ENCODE measurements at places on chromosomes 1 and 21.

GRCh38 chr1:197771386-197771785 is 3.9 kb downstream of the DENND1B start:
- DNase-seq: no peak

GRCh38 chr1:225735252-225736149 is 42.1 kb upstream of the SRP9 start:
- no peak for DNase-seq

DNA sequence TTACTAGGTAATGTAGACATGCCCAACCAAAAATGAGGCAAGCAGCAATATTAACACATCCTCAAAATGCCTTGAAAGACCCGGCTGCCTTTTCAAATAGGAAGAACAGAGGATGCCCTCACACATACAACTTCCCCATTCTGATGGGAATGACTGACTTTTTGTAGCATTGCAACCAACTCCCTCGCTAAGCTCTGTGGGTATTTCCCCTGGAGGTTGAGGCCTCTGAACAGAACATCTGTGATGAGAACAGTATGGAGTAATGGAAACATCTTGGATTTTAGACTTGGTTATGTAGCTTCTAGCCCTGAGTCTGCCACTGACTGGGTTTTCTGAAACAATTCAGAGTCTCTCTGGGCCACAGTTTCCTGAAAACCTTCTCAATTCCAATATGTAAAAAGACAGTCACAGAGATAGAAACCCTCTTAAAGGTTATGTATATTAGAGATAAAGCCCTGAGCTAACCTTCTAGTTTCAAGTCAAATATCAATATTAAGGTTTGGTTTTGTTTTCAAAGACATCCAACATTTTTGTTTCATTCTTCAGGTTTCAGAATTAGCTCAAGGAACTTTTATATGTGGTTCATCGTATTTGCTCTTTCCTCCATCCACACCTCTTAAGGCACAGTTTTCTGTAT is 311.5 kb downstream of the SETD4 start:
- DNase-seq: no peak

GRCh38 chr1:68269637-68270430 is 37.5 kb upstream of the WLS start:
- no peak for DNase-seq

- DNase-seq: no peak
Observed at GRCh38 chr1:202623075-202623474, 87.2 kb downstream of the SYT2 start.

GRCh38 chr21:38679534-38679933 is 126.2 kb upstream of the ETS2 start:
- no peak for DNase-seq

DNA sequence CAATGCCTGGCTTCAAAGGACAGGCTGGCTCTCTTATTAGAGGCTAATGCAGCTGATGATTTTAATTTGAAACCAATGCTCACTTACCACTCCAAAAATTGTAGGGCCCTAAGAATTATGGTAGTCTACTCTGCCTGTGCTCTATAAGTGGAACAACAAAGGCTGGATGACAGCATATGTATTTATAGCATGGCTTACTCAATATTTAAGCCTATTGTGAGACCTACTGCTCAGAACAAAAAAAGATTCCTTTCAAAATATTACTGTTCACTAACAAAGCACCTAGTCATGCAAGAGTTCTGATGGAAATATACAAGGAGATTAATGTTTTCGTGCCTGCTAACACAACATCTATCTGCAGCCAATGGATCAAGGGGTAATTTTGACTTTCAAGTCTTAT is 73.8 kb upstream of the DUSP10 start:
- no peak for DNase-seq

- DNase-seq: no peak
Observed at GRCh38 chr1:243413431-243414151, 157.8 kb downstream of the SDCCAG8 start.

- DNase-seq: peak; percentile 18
Observed at GRCh38 chr1:200869753-200870391, 2.9 kb upstream of the GPR25 start.

DNA sequence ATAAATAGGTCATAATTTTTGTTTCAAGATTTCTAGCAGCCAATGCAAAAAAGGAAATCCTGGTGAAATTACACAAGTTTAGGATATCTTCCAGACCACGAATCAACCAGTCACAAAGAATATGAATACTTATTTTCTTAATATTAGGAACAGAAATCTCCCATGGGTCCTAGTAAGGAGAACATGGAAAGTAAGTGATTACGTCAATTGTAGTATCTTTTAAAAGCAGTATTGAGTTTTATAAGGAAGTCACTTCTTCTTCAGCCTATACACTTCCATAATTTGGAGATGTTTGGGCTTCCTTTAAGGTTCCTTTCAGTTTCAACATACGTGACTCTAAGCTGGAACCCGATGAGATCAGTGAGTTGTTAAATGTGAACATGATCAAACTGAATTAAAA is 534.5 kb downstream of the USP25 start:
- no peak for DNase-seq

GRCh38 chr1:158425027-158425426 is 1.0 kb downstream of the OR10K2 start:
- DNase-seq: no peak

GRCh38 chr1:39973503-39974135 is 18.7 kb downstream of the MFSD2A start:
- DNase-seq: peak; percentile 77

- no peak for DNase-seq
Observed at GRCh38 chr1:213973129-213973528, 14.6 kb upstream of the PROX1 start.

- DNase-seq: no peak
Observed at GRCh38 chr1:6084781-6085495, 39.2 kb downstream of the KCNAB2 start.

- DNase-seq: no peak
Observed at GRCh38 chr1:81848880-81849682, 48.3 kb downstream of the ADGRL2 start.

DNA sequence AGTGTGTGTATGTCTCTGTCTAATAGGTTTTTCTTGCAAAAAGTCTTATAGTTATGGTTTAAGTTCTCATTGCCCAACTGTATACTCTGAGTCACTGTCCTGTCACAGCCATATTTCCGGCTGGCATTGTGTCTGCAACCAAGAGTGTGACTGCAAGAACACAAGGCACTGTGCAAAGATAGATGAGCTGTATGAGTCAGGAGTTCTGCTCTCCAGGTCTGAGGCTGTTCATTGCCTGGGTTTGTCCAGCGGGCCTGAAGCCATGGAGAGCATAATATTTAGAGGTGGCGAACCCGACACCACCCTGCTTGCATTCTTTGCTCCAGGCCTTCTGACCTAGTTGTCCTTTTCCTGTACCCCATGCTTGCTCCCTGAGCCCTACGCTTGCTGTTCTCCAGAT is 50.9 kb upstream of the CNIH3 start:
- no peak for DNase-seq

GRCh38 chr1:1955621-1956094 is 36.6 kb upstream of the TMEM52 start:
- no peak for DNase-seq

GRCh38 chr1:226535666-226536065 is 12.9 kb upstream of the STUM start:
- no peak for DNase-seq

DNA sequence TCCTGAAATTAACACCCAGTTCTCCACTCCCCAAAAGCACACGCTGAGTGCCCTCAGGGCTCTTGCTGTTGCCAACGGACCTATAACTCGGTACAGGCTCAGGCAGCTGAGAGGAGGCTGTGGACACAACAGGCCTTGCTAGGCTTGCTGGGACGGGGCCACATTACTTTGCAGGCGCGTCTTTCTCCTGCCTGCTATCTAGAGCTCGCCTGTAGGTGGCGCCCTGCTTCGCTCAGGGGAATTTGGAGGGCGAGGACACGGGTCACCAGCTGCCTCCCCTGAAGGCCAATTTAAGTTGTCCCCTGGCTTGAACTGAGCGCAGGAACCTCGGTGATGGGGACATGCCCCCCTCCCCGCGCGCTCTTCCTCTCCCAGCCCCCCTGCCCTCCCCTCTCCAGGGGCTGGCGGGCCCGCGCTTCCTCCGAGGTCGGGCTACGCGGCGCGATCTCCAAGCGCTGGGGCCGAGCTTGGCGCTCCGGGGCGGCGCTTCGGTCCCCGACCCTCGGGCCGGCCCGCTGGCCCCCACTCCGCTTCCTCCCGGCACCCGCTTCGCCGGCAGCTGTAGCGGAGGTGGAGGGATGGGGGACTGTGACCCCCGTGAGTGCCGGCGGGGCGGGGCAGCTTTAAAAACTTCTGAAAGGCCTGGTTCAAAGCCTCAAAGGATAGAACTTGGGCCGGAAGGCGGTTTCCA is 32.4 kb upstream of the NFIA start:
- peak; percentile 81 for DNase-seq

DNA sequence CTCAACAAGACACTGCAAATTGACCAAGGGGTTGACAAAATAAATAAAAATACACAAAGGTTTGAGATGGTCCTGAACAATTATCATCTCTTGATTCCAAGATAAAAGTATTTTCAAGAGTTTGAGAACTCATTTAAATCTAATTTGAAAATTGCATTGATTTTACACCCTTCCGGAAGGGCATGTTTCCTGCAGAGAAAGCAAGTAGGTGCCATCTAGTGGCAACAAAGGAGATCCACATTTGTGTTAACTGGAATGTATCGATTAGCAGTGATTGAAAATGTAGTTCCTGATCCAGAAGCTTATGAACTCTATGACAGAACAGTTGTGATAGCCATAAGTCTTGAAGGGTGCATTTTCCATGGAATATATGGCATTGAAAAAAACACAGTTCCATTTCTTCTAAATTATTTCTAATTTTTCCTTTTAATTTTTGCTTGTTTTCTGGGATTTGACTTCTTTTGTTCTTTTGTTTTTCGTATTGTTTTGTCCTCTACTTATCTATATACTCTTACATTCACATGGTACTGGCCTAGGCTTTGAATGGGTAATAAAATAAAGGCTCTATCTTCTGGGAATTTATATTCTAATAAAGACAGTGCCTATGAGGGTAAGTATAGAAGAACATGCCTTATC is 143.7 kb downstream of the DNM3 start:
- peak; percentile 40 for DNase-seq

DNA sequence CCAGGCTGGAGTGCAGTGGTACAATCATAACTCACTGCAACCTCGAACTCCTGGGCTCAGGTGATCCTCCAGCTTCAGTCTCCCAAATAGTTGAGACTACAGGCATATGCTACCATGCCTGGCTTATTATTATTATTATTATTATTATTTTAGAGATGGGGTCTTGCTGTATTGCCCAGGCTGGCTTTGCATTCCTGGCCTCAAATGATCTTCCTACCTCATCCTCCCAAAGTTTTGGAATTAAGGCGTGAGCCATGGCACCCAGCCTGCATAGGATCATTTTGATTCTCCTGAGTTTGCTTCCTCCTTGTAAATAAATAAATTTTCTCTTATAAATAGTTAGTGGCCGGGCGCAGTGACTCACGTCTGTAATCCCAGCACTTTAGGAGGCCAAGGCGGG is 6.2 kb downstream of the DDI2 start:
- DNase-seq: no peak

GRCh38 chr1:156080241-156080862 is 1.9 kb downstream of the MEX3A start:
- no peak for DNase-seq

GRCh38 chr1:15056515-15057285 is 96.8 kb upstream of the TMEM51 start:
- no peak for DNase-seq

- no peak for DNase-seq
Observed at GRCh38 chr21:37248298-37248697, 18.8 kb downstream of the VPS26C start.

- DNase-seq: peak; percentile 4
Observed at GRCh38 chr1:60969971-60970509, 112.3 kb upstream of the NFIA start.

GRCh38 chr1:94044290-94044790 is 76.6 kb downstream of the ABCA4 start:
- no peak for DNase-seq

DNA sequence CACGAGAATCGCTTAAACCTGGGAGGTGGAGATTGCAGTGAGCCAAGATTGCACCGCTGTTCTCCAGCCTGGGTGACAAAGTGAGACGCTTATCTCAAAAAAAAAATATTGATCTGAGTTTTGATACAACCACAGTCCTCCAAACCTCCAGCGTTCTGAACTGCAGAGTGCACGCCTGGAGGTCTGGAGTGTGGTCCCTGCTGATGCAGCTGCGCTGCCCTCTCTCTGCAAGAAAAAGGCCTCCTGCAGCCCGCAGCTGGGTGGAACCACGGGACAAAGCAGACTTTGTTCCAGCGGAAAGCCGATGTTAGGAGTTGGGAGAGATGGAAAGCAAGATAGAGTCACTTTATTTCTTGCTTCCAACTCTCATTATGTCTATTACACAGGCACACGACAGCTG is 144.9 kb upstream of the SOD1 start:
- no peak for DNase-seq

- DNase-seq: no peak
Observed at GRCh38 chr1:3364983-3365382, 89.5 kb upstream of the ARHGEF16 start.

GRCh38 chr1:192632188-192632587 is 3.8 kb upstream of the RGS13 start:
- DNase-seq: no peak

GRCh38 chr1:161805399-161806197 is 39.5 kb downstream of the ATF6 start:
- no peak for DNase-seq

- no peak for DNase-seq
Observed at GRCh38 chr1:16239972-16240491, 3.0 kb upstream of the CPLANE2 start.

DNA sequence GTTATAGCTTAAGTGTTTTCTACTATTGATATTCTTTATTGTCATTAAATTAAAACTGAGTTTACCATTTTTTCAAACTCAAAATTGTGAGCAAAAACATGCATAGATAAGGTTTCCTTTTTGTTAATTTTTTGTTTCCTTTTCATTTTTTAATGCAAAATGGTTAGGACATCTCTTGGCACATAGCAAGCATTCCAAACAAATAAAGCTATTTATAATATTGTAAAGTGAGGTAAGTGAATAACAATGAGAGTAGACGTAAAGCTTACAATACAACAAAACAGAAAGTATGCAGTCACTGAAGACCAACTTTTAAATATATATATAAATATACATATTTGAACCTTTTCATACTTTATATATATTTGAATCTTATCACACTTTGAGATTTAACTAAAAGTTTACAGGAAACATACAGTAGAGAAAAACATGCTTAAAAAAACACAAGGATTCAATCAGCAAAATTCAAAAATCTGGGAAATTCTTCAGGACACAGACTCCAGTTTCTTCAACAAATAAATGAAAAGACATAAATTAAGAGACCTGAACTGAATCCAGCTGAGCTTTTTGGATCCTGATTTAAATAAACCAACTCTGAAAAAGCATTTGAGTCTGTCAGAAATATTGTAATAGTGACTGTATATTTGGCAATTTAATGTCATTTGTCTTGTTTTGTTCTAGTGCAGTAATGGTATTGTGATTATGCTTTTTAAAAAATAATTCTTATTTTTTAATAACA is 67.5 kb upstream of the SAMSN1 start:
- DNase-seq: no peak

GRCh38 chr1:192100686-192101468 is 57.4 kb upstream of the RGS18 start:
- DNase-seq: no peak

GRCh38 chr1:99737016-99737415 is 29.4 kb downstream of the FRRS1 start:
- peak; percentile 25 for DNase-seq

Data from OCI-LY7 (cell line).